ENCODE measurements at places on chromosomes 7 and 10. TPM values are rescaled to one million over a fixed set of nuclear protein-coding genes. Genes with fewer than 3 reads are reported as not detected.

AKR1C4 gene
- total RNA-seq: not detected

- DNase-seq: no peak
Observed at GRCh38 chr10:114245121-114245791, 6.2 kb downstream of the VWA2 start.

TUBAL3 gene
- total RNA-seq: 0.66 TPM

DNA sequence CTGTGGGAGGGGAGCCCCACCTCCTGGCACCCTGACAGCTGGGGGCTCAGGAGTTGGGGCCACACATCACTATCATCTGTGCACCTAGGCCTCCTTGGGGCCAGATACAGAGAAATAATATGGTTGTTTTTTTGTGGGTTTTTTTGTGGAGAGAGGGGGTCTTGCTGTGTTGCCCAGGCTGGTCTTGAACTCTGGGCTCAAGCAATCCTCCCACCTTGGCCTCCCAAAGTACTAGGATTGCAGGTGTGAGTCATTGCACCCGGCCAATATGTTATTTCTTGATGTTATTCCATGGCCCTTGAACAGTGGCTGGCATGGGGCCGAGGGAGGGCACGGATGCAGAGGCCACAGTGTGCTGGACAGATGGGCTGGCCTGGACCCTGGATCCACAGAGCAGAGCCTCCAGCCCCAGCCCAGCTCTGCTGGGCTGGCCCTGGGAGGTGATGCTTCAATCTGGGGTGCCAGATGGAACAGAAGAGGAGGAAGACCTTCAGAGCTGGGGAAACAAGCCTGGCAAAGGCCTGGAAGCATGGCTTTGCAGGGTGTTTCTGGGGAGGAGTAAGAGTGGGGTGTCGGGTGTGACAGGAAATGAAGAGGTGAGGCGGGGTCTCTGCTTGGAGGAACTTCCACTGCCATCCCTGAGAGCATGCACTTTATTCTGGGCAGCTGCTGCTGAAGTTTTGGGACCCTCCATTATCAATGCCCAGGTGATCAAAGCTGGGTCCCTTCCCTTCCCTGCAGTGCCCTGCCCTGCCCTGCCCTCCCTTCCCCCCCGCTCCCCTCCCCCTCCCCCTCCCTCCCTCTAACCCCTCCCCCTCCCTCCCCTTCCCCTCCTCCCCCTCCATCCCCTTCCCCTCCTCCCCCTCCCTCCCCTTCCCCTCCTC lies 3.7 kb upstream of the FZD9 start:
- DNase-seq: no peak
